ENCODE measurements at places on chromosomes 7 and 10.

DNA sequence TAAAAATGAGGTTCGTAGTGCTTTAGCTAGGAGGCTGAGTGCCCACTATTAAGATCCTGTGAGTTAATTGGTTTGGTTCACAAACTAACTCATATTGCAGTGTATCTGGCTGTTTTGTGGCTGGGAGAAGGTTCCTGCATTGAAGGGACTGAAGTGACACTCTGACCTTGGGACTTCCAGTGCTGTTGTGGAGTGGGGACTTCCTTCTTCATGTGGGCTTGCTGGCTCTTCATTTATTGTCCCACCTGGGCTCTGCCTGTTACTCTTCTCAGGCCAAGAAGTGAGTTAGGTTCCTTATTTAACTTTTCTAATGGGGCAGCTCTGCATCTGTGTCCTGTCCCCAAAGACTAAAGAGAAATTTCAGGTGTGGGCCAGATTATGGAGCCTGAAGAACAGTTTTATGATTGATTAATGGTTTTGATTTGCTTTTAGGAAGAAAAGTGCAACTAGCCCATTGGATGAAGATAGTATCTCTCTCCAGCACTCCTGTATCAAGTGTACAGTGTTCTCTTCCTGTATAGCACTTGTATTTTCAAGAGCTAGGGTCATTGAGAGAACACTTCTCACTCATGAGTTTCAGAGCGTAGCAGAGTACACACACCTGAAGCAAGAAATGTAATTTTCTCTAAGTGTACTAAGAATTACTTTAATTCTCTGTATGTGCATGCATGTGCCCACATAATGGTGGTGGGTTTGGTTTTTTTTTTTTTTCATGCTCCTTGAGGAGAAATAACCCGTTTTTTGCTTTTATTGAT, 54.8 kb downstream of the AUTS2 start:
- no peak for DNase-seq

DNA sequence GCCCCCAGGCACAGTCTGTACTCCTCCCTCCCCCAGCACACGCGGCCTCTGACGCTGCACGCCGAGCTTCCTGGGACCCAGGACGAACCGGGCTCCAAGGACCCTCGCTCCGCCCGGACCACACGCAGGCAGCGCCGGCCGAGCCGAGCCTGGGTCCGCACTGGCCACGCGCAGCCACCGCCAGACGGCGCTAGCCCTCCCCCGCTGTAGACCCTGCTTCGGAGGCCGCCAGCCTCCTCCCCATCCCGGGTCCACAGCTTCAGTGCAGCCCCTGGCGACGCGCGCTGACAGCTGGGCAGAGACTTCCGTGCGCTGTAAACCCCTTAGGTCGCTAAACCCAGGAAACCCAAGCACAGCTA, 936 bp upstream of the TCERG1L start:
- no peak for DNase-seq

GRCh38 chr7:104859754-104860426, 154.1 kb upstream of the KMT2E start:
- no peak for DNase-seq

DNA sequence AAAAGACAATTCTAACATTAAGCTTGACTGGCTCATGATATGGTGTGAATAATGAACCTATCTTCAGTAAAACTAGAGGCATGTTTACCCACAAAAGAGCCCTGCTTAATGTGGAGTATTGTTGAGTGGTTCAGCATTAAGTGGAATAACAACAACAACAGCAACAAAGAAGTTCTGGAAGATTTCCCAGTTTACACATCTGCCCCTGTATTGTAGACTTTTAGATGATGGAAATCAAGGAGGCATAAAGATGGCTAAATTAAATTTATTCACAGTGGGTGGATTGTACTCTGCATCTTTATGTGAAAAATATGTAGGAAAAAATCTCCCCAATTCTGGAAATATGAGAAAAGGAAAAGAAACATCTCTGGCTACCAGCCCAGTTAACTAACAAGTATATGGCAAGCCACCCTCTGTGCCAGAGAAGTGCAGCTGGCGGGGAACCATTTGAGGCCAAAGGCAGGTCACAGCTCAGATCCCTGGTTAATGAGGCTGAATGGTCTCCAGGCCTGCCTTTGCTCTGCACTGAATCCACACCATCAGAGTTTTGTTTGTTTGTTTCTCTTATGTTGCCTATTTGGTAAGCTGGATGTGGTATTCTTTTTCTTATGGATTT, 186.0 kb downstream of the SEMA3D start:
- DNase-seq: no peak

GRCh38 chr10:60114765-60115586, 208.6 kb upstream of the CCDC6 start:
- no peak for DNase-seq

DNA sequence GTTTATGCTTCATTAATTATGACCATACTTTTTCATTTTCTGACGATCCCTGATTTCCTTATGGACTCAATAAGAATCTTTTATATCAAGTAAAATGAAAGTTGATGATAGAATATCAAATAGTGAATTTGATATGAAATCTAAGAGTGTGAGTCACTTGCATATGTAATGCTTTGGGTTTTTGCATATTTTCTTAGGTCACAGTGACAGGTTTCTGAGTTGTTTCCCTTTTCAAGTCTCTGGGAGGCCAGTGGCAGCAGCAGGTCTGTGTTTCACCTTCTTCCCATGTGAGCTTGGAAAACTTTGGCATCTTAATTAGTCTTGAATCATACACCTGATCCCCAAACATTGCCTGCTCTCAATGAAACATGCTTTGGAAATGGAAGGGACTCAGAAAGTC, 34.7 kb upstream of the GJD4 start:
- DNase-seq: no peak

GRCh38 chr7:67912437-67912836, 915.8 kb downstream of the TYW1 start:
- DNase-seq: no peak

GRCh38 chr7:35261476-35262285, 7.8 kb upstream of the TBX20 start:
- no peak for DNase-seq

DNA sequence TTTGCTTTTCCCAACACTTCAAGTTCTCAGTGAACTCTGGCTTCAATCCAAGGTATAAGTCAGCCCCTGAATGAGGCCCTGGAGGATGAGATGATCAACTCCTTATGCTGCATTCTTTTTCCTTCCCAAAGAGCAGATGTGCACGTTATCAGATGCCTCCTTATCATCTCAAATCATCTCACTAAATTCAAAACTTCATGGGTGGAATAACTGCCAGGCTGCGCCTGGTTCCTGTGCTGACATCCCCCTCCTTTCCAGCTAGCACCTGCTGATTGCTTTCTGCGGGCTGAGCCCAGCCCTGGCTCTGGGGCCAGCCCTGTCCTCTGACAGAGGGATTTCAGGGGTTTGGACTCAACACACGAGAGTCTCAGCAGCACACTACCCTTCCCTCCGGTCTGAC, 44.9 kb downstream of the TLL2 start:
- no peak for DNase-seq

GRCh38 chr7:101547022-101547915, 81.8 kb downstream of the MYL10 start:
- no peak for DNase-seq

GRCh38 chr10:35827783-35828182, 185.7 kb upstream of the FZD8 start:
- DNase-seq: no peak

DNA sequence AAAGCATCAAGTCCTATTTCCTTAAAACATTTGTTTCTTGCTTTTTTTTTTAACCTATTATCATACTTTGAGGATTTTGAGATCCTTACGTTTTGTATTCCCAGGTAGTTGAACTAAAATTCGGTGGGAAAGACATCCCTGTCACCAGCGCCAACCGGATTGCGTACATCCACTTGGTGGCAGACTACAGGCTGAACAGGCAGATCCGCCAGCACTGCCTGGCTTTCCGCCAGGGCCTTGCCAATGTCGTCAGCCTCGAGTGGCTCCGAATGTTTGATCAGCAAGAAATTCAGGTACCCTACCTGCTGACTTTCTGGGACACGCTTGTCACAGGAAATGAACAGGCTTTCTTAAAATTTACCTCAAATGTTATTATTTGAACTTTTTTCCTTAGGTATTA, 83.0 kb upstream of the DNAJB6 start:
- no peak for DNase-seq

DNA sequence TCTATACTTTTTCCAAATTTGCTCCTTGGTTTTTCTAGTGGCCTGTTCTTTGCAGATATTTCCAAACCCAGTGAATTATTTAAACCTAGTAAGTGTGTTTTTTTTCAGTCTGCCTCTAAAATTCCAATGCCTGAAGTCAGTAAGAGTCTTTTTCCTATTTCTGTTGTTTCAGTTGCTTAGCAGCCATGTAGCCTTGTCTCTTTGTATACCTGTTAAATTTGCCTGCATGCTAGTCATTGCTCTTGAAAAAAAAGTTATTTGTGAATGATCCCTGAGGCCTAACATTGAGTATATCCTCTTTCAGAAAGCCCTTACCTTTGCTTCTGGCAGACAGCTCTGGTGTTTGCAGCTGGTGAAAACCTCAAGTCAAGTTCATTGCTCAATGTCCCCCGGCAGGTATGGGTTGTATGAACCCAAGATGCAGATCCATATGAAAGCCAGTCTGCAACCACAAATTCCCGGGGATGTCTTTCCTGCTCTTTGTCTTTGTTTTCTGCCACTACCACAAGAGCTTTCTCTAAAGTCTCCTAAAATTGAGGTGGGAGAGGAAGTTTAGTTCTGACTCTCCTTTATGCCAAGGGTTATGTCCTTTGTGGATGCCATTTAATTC, 35.7 kb downstream of the CH25H start:
- DNase-seq: no peak

DNA sequence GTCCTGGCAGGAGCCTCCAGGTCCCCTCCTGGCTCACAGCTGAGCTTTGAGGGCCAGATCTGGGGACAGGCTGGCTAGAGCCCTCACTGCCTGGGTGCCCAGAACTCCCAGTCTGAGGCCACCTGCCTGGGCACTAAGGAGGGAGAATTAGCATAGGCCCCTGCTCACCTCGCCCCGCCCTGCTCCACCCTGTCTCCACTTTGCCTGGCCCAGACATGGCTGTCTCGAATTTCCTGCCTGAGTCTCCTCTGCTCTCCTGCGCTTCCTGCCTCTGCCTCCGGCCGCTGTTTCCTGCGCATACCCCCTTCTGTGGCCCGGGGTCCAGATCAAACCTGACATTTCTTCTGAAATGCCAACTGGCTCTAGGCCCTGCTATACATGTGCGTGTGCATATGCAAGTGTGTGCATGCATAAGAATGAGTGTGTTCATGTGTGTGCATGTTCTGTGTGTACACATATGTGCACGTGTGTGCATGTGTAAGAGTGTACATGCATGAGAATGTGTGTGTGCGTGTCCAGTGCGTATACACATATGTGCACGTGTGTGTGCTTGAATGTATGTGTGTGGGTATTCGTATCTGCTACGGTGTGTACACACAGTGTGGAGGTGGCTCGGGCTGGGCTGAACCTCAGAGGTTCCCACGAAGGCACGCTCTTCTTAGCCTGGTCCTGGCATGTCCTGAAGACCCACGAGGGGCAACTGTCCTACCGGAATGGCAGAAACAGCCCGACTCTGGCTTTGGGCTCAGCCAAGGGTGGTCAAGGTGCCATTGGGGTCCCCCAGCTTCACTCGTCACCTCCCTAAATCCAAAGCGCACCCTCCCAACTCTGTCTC, 64.9 kb downstream of the MYL10 start:
- no peak for DNase-seq
